SK-N-MC (cell line): ENCODE measurements at places on chromosomes 4 and X.

DNA sequence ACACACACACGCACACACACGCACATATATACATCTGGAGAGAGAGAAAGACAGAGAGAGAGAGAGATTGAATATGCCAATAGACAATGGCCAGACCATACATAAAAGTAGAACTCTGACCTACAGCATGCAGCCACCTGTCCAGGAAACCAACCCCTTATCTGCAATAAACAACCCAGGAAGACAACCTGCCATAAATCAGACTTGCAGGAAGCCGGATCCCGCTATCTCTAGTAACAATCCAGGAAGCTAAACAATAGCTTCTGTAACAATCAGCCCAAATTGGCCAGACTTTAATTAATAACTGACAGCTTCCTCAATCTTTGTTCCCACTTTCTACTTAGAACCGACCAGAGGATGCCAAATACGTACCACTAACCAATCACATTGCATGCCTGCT, 173.2 kb downstream of the LDB2 start:
- no peak for DNase-seq

DNA sequence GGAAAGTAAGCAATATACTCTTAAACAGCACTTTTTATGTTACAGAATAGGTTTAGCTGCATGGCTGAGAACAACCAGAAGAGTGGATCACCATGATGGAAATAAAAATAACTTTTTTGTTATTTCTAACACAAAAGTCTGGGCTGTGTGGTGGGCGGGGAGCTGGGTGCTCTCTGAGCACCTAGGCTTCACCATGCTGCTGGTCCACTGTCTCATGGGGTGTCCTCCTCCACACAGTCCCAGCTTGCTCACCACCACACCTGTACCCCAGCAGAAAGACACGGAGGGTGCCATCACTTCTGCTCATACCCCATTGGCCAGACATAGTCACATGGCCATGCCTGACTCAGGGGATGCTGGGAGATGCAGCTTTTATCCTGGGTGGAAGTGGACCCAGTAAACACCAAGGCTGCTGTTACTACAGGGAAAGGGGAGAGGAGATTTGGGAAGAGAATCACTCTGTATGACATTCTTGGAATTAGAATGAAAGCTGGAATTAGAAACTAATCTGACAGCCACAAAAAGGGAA, 45.0 kb downstream of the CPZ start:
- no peak for DNase-seq

GRCh38 chrX:45006002-45006800, 133.2 kb downstream of the KDM6A start:
- DNase-seq, result no peak

- DNase-seq, result no peak
These were observed 258.8 kb downstream of the GPC3 start for GRCh38 chrX:133726642-133727041.

GRCh38 chr4:3305610-3306371, 13.0 kb downstream of the RGS12 start:
- no peak for DNase-seq

GRCh38 chrX:43618366-43619205, 37.5 kb upstream of the MAOA start:
- no peak for DNase-seq

DNA sequence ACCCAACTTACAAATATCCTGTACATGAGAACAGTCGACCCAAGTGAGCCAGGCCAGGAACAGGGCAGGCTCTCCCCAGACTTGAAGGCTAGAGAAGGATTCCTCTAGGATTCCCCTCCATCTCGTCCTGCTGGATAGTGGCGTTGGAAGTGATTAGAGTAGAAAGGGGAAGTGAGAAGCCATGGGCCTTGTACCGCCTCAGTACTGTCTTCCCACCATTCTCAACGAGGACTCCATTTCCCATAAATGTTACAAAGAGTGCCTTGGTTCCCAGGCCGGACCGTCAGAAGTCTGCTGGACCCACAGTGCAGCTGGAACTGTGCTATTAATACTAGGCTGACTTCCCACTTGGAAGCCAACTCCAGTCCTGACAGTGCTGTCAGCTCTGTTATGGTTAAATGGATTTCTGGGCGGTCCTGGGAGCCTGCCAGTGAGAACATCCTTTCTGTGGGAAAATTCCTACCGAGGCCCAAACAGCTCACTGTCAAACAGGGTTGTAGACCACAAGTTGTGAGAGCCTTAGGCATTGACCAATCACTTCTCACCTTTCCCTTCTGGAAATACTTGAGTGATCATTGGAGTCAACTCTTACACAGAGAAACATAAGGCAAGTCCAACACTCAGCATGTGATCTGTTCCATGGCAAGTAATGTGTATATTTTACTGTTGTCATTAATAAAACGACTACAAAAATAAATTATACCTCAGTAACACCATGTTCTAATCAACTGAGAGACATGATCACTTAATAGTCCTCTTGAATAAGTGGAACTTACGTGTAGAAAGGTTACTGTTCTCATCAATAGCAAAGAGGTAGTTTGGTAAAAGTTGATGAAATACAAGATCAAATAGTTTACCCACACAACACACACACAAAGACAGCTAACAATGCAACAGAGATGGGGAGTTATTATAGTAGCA, 58.4 kb downstream of the AMELX start:
- no peak for DNase-seq
